Activated CD4-positive, alpha-beta T cell treated with anti-CD3 and anti-CD28 coated beads for 1 hour (primary cell): ENCODE measurements at places on chromosomes 5 and 9.

- DNase-seq, result no peak
These were observed 664.9 kb upstream of the WWC1 start for GRCh38 chr5:167626341-167627123.

DNA sequence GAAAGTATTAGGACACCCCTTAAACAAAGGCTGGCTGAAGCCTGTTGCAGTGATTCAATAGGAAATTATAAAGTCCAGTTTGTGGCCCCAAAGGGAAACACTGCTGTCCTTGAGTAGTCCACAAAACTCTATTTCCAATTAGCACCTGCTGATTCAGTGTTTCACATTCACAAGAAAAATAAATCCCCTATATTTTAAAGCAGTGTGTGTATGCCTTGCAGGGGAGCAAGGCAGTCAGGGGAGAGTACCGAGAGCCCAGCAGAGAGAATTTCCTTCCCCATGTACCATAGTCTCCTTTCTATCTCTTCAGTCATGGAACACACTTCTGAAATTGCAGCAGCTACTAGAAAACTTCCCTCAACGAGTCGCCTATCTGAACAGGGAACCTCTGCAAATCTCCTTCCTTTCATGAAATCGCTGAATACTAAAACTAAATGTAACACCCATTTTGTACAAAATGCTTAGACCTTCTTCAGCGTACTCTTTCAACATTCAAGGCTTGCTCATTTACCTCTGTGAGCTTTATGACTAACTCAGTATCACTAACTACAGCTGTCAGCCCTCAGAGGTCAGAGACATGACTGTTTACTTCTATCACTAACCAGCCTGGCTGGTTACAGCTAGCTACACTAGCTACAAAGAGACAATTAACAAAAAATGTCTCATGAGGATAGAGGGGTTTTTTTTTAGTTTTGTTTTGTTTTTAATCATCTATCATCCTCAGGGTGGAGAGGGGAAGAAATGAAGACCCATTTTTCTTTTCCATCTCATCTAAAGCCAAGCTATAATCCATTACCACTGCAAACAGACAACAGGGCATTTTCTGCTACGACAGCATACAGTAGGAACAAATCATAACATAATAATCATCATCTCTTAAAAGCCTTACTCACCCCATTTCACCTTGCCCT lies 188.7 kb downstream of the EBF1 start:
- no peak for DNase-seq

DNA sequence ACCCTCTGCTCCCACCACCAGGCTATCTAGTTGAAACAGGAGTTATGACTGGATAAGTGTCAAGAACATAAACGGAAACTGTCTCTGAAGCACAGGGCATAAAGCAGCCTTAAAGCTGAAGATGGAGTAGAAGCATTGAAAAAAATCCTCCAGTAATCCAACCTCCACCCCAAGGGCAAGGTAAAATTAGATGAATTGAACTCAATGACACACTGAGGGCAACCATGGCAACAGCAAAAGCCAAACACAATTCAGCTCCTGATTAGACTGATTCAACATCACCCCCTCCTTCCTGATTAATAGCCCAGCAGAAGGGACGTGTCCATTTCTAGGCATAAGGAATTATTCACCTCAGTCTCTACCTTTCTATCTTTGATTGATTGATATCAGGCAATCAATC lies 183.2 kb upstream of the MAP3K1 start:
- DNase-seq, result no peak

DNA sequence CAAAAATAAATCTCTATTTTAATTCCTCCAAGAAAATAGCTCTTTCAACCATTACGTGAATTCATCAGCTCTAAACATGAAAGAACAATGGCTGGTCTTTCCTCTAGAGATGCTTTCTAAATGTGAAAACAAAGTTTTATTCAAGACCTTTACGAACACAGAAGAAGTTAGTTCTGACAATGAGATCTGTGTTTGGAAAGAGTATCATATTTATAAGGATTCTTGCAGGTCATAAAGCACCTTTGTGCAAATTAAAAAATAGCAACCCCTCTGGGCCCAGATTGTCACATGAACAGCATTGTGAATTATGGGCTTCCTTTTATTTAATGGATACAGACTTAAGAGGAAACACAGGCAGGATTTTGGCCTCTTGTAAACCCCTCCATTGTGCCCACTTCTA lies 17.7 kb upstream of the FTMT start:
- no peak for DNase-seq

- DNase-seq, result no peak
These were observed 16.0 kb upstream of the ZCCHC7 start for GRCh38 chr9:37104183-37104889.

GRCh38 chr5:14357851-14358250 lies 214.7 kb downstream of the TRIO start:
- DNase-seq, result no peak

GRCh38 chr5:6833406-6833805 lies 120.2 kb downstream of the TENT4A start:
- no peak for DNase-seq

GRCh38 chr5:53071298-53071697 lies 38.3 kb downstream of the MOCS2 start:
- no peak for DNase-seq

GRCh38 chr9:12876872-12877271 lies 102.1 kb downstream of the LURAP1L start:
- no peak for DNase-seq

- no peak for DNase-seq
These were observed 202.2 kb downstream of the RGS3 start for GRCh38 chr9:113665756-113666155.

GRCh38 chr5:68661237-68661636 lies 432.6 kb upstream of the SLC30A5 start:
- DNase-seq, result no peak

GRCh38 chr9:27473111-27473529 lies 51.0 kb upstream of the IFNK start:
- DNase-seq, result no peak

DNA sequence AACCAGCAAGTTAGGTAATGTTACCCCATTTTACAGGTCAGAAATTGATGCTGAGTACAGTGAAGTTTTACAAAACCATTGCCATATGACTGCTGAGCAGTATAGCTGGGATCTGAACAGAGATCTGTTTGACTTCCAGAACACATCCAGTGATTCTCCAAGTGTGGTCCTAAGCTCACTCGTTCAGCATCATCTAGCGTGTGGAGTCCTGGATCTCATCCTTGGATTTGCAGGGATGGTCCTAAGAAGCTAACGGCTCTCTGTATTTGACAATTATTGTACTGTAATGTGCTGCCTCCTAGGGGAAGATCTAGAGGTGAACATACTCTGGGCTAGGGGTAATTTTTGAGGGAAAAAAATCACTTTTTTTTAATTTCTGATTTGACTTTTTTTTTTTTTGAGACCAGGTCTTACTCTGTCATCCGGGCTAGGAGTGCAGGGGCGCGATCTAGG lies 1.4 kb downstream of the SLC26A2 start:
- DNase-seq, result no peak

DNA sequence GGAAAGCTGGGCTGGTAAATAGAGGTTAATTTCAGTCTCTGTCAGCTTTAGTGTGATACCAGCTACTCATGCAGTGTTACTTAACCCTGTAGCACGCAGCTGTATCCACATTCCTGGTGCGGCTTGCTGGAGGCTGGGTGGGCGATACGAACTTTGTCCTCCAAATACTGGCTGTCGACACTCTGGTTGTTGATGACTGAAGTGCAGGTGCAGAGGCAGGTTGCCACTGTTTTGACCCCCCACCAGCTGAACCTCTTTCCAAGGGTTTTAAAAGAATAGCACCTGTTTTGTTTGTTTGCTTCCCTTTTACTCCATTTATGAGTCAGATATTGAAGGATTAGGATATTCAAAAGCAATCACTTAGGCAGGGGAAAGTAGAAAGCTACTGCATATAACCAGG lies 4.4 kb upstream of the RABGAP1 start:
- DNase-seq, result no peak

GRCh38 chr9:71636143-71636839 lies 132.0 kb downstream of the CEMIP2 start:
- DNase-seq, result no peak

GRCh38 chr5:177370488-177371119 lies 12.9 kb downstream of the RGS14 start:
- DNase-seq, result peak; percentile 56
